AG08396 (cell line): ENCODE measurements at places on chromosomes 16 and 17.

DNA sequence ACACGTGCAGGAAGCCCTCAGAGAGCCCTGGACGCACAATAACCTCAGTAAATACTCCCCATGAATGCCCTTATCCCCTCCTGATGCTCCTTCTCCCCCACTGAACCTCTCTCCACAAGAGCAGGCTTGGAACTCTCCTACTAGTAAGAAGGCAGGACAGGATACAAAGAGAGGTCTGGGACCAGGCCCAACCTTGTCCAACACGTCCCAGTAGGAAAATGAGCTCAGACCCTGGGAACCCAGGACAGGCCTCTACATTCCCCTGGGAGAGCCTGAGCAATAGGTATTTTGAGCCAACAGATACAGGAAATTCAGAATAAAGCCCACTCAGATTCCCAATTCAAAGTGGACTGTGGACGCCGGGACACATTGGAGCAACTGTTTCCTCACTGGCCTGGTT, 19.2 kb downstream of the ZNF423 start:
- DNase-seq = no peak

DNA sequence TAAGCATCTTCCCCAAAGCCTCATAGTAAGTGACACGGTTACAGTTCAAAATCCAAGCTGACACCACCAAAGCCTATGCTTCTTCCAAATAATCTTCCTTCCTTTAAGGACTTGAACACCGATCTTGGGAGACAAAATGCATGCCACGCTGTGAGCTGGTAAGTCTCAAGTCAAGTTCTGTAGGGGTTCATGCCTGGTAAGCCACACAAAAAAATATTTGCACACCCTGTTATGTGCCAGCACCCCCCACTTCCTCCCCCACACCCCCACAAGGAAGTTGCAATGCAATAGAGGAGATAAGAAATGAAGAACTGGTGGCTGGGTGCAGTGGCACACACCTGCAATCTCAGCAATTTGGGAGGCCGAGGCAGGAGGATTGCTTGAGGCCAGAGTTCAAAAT, 5.6 kb downstream of the NOG start:
- DNase-seq = no peak

DNA sequence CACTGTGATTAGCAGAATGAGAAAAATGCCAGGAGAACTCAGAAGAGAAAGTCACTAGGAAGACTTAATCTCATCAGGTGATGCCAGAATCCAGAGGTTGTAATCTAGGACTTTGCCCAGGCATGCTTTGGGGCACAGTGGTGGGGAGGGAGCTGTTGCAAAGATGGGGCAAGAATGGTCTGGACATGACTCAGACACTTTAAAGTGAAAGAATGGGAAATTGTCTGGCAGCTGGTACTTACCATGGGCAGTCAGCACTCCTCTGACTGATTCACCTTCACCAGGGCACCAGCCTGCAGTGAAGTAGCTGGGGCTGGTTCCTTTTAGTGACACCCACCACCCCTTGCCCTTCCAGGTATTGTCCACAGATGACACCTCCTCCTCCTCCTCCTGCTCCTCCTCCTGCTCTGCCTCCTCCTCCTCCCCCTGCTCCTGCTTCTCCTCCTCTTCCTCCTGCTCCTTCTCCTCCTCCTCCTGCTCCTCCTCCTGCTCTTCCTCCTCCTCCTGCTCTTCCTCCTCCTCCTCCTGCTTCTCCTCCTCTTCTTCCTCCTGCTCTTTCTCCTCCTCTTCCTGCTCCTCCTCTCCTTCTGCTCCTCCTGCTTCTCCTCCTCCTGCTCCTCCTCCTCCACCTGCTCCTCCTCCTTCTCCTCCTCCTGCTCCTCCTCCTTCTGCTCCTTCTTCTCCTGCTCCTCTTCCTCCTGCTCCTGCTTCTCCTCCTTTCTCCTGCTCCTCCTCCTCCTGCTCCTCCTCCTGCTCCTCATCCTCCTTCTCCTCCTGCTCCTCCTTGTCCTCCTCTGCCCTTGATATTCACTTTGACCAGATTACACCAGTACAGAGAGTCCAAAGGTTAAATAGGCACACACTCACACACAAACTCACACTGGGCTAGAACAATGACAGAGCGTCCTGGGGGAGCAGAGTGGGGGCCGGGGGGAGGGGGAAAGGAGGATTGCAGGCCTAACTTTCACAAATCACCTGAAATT, at the start of gene CHD9NB:
Gene CHD9NB, minus strand, starts transcription at position 379 of the 983 bp plus-strand sequence. CDS start 8,739 bp downstream, outside the sequence.
- peak; percentile 84 for DNase-seq

GRCh38 chr17:31579265-31579664, 187.8 kb downstream of the RAB11FIP4 start:
- no peak for DNase-seq

DNA sequence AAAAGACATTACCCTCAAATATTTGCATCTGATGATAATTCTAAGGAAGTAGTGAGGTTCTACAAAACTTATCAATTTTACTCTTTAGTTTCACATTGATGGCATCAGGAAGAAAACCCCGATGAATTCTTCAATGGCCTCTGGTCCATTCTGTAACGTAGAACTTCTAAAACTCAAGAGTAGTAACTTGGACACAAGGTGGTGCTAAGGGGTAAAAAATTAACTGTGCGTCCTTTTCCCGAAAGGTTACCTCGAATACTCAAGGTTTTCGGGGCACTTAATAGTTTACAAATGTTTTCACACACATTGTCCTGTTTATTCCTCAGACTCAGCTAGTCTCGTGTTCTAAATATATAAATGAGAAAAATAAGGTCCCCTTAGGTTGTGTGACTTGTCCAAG, 517.3 kb upstream of the ZFHX3 start:
- DNase-seq = no peak

GRCh38 chr16:27816561-27816960, 247.0 kb downstream of the GSG1L start:
- no peak for DNase-seq

DNA sequence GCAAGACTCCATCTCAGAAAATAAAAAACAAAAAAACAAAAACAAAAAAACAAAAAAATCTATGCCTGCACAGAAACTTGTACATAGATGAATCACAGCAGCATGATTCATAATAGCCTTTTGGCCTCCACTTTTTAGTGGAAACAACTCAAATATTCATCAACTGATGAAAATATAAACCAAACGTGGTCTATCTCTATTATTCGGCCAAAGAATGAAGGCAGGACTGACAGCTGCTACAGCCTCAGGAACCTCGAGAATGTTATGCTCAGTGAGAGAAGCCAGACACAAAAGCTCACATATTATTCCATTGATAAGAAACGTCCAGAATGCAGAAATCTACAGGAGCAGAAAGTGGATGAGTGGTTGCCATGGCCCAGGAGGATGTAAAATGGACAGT, 19.8 kb downstream of the PPL start:
- no peak for DNase-seq

DNA sequence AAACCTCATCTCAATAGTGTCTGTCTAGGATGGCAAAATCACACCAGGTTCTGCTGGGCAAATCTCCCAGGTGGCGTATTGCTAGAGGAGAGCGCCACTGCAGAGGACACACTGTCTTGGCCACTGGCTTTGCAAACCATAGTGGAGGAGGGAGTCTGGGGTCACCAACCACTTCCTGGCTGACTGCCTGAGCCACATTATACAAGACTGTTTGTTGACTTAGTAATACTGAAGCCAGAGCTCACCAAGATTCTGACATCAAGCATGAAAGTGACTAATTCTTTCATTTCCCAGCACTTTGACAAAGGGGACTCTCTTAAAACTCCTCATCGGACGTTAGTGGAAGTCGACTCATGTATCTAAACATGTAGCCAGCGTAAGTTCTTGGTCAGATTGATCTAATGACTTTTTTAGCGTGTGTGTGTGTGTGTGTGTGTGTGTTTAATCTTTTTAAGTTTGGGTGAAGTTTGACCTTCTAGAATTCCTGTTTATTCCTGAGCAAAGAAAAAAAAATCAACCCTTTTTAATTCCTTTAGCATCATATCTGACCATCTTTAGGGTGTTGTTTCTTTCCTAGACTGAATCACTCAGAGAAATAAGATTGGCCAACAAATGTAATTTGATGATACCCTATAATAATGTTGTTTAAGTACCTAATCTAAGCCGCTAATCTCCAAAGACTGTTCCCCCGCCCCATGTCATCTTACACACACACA, 13.7 kb downstream of the PITPNC1 start:
- DNase-seq = peak; percentile 76

DNA sequence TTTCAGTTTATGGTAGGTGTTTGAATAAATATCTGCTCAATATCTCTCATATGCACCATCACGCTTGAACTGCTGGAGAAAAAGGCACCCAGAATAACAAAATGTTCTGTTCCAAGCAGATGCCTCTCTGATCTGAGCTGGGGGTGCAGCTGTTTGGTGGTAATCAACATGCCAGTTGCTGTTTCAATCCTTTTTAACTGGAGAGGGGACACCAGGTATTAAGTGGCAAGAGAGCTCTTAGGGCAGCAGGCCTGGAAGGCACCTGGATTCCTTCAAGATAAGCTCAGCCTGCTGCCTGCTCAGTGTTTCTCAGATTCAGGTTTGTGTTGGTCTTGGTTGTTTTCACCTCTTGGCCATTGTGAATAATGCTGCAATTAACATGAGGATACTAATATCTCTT, 27.2 kb upstream of the VAT1L start:
- no peak for DNase-seq

DNA sequence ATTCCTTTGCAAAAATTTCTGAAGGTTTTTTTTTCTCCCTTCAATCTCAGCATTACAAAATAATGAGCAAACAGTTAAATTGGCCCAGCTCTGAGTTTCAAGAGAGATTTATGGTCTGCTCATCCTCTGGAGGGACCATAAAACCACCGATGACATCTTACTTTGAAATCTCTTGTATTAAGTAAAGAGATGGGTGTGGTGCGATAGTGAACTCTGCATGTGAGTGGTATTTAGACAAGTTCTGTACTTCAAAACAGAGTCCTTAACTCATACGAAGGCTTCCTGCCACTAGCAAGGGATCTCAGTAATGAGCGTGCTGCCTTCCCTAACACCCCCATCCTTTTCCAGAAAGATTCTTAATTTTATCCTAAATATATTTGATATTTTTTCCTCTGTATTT, 2.1 kb downstream of the FAM20A start:
- no peak for DNase-seq

DNA sequence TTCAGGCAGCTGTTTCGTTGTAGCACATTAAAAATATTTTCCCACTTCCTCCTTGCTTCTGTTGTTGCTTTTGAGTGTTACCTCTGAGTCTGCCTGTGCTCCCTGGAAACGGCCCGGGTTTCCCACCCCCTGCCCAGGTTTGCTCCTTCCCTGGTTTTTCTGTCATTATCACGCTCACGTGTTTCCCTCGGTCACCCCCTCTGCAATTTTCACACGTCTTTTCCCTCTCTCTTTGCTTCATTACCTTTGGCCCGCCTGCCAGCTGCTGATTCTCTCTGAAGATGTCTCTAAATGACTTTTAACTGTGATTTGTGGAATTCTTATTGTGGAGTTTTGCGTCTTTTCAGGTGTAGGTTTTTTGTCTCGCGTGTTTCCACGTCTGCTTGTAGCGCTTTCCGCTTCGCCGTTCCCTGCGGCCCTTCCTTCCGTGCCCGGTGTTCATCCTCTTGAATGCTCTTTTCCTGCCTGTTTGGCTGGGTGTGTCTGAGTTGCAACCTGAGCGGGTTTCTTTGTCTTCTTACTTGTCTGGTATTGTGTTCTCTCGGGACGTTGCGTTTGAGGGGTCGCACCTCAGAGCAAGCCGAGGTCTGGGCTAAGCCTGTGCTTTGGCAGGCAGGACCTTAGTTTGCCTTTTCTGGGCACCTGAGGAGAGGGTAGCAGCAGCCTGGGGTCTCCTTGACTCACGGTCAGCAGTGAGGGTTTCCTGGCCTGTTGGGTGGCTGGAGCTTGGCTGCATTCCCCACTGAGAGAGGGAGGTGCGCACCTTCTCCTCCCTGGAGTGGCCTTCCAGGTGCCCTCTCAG, 96.3 kb upstream of the ZNF750 start:
- no peak for DNase-seq

- DNase-seq = peak; percentile 77
Measured at GRCh38 chr16:11481987-11482386, 104.7 kb downstream of the LITAF start.

DNA sequence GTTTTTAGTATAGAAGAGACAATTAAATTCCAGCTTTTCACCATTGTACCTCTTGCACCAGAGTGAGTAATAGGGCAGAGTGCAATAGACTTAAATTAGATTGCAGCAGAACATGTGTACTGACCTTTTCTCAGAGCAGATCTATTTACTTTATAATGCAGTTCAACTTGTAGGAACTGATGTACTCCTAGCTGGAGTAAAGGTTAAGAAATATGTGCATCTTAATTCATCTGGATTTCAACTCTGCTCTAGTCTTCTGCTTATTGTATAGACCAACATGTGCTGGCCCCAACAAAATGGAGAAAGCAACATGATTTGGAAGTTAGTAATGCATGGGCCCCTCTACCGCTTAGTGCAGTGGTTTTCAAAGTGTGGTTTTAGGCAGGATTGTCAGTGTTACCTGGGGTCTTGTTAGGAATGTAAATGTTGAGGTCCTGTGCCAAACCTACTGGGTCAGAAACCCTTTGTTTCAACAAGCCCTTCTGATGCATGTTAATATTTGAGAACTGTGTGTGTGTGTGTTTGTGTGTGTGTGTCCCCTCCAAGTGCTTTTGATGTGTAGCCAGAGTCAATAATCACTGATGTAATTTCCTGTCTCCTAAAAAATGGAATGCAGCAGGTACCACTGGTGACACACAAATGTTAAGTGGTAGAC, 138.6 kb downstream of the TOX3 start:
- no peak for DNase-seq

GRCh38 chr16:21982108-21982507, 18.8 kb downstream of the PDZD9 start:
- no peak for DNase-seq

DNA sequence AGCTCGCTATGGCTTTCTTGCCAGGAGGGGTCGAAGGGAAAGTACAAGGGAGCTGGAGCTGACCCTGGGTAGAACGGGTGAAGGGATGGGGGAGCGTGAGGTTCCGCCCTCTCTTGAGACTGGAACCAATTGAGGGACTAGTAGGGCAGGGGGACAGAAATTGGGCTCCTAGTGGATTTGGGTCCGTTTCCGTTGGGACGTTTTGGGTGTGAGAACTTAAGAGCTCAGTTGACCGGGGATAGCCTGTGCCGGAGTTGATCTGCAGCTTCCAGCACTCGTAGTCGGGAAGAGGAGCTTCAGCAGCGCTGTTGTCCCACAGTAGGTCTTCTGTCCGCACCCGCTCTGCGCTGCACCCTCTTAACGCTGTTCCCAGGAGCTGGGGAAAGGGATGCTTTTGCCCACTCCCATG, 481 bp downstream of the CNTROB start:
- peak; percentile 47 for DNase-seq

DNA sequence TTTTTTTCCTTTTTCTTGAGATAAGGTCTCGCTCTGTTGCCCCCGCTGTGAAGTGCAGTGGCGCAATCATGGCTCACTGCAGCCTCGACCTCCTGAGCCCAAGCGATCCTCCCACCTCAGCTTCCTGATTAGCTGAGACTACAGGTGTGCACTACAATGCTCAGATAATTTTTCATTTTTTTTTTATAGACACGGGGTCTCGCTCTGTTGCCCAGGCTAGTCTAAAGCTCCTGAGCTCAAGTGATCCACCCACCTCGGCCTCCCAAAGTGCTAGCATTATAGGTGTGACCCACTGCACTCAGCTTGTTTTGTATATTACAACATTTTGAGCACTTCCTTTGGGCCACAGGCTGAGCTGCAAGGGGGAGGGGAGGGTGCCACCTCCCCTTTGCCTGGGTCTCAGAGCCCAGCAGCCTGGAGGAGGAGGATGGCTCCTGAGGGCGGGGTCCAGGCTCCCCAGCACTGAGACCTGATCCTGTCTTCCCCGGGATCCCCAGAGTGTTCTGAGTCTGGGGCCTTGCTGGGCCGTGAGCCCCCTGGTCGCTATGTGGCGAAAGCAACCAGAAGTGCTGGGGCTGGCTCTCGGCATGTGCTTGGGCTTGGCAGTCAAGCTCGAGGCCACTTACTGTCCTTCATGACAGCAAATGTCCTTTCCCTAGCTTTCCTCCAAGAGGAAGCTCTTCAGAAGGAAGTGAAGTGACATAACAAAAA, 8.1 kb downstream of the DEF8 start:
- DNase-seq = no peak
